Stimulated activated CD4-positive, alpha-beta T cell treated with anti-CD3 and anti-CD28 coated beads, TNF-alpha, amount 100 ng/mL, for 1 hour (primary cell): ENCODE measurements at places on chromosomes 1 and 21.

DNA sequence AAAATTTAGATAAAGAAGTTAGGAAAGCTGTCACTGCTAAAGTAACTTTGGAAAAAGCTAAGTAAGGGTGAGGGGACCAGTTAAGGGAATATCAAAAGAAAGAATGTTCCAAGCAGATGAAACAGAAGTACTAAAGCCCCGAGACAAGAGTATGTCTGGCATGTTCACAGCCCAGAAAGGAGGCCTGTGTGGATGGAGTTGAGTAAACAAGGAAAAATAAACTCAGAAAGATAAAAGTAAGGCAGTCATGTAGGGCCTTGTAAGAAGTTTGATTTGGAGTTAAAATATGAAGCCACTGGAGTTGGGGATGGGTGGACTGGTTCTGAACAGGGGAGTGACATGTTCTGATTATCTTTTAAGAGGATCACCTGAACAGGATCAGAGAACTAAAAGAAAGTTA lies 177.9 kb downstream of the CDC42BPA start:
- no peak for DNase-seq

DNA sequence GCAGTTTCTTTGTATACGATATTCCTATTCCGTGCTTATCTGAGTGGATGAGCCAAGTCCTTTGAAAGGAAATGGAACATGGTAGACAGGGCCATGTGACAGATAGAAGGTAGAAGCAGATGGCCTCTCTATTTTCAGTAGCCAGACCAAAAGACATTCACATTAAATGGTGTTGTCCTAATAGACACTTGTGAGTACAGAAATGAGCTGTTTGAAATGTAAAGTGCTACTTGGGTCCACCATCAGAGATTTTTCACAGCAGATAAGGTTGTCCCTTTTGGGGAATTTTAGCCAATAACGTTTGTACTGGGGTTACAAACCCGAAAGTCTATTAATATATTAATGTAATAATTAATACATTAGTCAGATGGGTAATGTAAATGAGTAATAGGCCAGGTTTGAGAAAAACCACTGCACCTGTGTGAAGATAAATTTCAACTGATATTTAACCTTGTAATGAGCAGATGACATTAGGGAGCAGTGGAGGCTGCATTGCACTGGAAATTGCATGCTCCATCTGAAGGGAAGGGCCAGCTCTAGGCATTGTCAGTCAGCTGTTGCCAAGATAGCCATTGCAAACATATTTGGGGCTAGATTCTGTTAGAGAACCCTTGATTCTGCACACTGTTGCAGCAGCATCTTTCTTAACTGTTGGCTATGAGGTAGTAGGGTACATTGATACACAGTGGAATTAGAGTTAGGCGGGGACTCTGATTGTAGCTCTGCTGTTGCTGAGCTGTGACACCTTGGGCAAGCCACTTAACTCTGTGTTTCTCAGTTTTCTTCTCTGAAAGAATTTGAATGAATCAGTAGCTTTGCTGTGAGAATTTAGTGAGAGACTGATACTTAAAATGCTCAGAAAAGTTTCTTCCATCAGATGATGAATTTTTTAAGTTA lies 43.8 kb downstream of the FGGY start:
- no peak for DNase-seq

DNA sequence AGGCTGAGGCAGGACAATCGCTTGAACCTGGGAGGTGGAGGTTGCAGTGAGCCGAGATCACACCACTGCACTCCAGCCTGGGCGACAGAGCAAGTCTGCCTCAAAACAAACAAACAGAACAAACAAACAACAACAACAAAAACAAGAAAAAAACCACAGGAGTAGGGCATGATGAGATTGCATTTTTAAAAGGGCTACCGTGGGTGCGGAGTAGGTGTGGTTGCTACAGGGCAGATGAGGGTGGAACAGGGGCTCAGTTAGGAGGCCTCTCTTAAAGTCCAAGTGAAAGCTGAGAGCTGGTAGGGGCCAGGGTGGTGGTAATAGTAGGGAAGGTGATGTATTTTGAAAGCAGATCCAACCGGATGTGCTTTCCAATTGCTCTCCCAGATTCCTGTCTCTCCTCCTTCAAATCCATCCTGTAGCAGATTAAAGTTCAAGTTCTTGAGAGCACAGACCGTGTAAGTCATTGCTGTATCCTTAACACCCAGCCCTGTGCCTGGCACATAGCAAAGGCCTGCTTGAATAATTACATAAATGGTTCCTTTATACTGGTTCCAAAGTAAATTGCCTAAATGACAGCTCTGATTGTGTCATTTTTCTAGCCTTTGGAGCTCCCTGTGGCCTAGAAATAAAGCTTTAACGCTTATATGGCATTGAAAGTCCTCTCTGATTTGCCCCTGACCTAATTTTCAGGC lies 4.2 kb upstream of the LINGO4 start:
- no peak for DNase-seq

DNA sequence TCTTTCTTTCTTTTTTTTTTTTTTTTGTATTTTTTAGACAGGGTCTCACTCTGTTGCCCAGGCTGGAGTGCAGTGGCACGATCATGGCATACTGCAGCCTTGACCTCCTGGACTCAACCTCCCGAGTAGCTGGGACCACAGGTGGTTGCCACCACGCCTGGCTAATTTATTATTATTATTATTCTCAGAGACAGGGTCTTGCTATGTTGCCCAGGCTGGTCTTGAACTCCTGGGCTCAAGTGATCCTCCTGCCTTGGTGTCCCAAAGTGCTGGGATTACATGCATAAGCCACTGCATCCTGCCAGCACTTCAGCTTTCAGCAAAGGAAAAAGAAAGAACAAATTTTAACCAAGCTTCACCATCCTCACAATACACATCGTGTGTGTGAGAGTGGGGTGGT lies 97.9 kb upstream of the SERBP1 start:
- no peak for DNase-seq

DNA sequence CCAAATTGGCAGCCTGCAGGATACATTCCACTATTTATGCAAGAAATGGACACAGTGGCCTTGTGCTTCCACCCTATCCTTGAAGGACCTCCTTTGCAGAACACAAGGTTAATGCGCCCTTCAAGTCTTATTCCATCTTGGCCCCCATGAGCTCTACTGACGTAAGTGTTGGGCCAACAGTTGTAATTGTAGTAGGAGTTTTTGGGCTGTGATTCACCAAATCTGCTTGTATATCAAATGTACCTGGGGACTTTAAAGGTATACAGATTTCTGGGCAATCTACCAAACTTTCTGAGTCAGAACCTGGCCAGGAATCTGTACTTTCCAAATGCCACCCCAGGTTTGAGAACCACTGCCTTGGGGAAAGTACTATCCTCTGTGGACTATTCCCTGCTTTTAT lies 100.9 kb upstream of the MARK1 start:
- DNase-seq, result no peak

DNA sequence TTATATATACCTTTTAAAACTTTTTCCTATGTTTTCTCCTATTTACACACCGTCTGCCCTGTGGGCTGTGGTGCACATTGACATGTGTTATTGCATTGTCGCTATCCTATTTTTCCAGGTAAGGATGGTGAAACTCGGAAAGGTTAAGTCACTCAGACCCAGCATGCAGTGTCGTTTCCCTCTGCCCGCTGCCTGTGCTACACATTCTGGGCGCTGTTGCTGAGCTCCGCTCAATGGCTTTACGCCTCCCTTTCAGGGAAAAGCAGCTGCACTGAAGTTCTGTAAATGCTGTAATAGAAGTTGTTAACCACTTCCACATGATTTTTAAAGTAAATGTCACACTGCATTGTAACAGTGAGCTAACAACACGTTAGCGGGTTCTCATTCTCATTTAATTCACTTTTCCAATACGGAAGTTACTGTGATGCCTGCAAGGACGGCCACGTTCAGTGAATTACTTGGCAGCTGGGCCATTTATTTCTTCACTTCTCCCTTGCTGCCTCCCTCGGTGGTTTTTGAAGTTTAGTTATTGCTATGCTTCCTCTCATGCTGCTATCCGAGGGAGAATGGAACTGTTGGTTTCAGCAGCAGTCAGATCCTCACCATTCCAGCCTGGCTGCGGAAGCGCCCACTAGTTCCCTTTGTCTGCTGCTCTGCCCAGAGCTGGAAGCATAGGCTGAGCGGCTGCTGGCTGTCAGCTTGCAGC lies 288.7 kb downstream of the SPATA17 start:
- DNase-seq, result no peak
